ENCODE measurements at places on chromosomes 5 and 9.

DNA sequence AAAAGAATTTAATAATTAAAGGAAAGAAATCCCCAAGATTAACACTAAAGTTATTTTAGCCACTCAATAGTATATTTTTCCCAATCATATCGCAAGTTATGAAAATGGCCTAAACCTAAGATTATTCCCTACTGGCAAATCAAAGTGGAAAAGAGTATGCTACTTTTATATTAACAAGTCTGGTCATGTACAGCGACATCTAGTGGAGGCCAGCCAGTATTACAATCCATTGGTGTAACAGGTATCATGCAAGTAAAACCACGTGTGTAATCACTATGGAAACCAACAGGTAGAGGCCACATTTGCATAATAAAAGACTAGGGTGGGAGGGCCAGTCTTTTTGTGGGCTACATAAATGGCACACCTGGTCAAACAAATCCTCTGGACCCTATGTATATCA lies 976.4 kb upstream of the CDH9 start:
- no peak for DNase-seq

- no peak for DNase-seq
These were observed 18.3 kb downstream of the FBXW5 start for GRCh38 chr9:136926154-136926704.

- no peak for DNase-seq
These were observed 121.3 kb upstream of the CDH18 start for GRCh38 chr5:20109326-20109725.

DNA sequence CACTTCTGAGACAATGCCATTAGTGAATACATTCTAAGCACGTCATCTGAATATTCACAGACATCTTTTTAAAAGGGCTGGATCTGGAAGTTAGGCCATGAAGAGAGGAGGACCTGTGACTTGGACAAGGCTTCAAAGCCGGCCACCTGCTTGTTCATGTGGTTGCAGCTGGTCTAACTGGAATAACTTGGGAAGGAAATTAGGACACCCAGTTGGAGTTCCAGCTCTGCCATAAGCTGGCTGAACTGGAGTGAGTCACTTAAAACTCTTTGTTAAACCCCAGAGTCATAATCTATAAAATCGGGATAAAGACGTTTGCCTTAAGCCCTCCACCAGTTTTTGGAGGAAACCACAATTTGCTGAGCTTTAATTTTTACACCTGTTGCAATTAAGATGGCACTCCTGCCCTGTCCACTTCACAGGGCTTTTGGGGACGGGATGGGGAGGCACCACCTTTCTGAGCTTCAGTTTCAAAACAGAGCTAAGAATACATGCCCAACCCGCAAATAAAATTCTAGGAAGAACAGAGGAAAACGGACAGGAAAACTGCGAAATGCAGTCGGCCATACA lies 536 bp upstream of the STX17 start:
- no peak for DNase-seq

DNA sequence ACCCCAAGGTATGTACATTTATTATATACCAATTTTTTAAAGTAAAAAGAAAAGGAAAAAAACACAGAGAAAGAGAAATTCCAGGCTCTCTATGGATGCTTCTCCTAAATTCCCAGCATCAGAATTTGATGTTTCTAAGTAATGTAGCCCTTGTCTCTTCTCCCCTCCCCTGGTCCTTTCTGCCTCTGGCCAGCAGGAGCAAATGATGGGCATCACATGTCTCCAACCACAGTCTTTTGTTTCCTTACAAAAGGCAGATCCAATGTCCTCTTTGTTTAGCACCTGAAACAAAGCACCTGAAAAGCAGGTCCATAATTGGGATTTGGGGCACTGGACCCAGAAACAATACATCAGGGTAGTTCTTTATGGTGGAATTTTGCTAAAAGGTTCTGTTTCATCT lies 50.4 kb upstream of the APC start:
- DNase-seq, result no peak

DNA sequence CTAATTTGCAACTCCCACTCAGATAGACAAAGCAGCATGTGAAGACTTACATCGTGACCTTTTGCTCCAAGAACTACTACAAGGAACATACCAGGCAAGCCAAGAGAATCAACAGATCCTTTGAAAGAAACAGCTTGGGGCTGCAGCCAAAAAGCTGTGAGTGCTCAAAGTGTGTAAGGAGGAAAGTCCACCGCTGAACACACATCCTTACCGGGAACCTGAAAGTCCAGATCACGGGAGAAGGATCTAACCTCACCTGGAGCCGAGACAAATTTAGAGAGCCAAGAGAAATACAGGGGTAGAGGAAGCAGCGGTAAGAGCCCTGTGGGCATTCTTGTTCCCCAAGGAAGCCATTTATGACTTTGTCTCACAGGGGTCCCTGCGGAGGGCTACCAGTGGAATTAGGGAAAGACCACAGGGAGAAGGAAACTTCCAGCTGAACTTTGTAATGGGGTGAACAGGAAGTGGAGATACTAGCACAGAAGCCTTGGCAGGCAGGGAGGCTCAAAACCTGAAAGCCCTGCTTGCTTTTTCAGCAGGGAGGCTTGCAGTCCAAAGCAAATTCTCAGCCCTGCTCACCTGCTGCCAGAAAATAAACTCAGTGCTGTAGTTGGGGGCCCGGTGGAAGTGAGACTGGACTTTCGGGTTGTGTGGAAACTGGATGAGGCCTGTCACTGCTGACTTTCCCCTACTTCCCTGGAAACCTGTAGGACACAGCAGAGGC lies 350.2 kb downstream of the DTWD2 start:
- no peak for DNase-seq

DNA sequence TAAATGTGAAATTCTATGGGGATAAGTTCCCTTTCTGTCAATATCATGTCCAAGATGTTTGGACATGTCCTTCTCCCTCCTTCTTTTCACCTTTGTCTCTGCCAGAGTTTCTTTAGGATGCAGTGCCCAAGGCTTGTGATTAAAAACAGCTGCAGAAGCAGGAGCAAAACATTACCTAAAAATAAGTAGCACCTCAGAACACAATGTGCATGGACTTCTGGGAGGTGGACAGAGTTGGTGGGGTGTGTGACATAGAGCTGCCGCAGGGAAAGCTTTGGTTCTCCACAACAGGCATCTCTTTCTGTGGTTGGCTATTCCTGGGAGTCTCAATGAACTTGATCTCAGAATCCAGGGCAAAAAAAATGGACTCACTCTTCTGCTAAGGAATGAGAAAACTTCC lies 97.0 kb downstream of the SEC61B start:
- DNase-seq, result no peak

GRCh38 chr9:70100362-70100761 lies 56.7 kb downstream of the MAMDC2 start:
- no peak for DNase-seq

GRCh38 chr5:65796269-65796668 lies 74.3 kb downstream of the NLN start:
- DNase-seq, result no peak

DNA sequence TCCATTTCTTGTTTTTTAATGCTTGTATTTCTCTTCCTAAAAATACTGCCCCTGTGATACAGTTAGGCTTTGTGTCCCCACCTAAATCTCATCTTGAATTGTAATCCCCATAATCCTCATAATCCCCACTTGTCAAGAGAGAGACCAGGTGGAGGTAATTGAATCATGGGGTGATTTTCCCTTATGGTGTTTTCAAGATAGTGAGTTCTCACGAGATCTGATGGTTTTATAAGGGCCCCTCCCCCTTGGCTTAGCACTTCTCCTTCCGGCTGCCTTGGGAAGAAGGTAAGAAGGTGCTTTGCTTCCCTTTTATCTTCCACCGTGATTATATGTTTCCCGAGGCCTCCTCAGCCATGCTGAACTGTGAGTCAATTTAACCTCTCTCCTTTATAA lies 227.4 kb downstream of the MAN2A1 start:
- no peak for DNase-seq

DNA sequence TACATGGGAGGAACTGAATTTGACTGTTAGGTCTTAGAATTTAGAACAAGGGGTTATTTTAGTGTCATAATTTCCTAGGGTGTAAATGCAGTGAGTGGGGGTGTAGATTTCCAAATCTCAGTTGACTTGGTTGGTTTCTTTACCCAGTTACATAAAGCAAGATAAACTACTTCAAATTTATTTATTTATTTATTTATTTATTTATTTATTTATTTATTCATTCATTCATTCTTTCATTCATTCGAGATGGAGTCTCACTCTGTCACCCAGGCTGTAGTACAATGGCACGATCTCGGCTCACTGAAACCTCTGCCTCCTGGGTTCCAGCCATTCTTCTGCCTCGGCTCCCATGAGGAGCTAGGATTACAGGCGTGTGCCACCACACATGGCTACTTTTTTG lies 200.4 kb downstream of the SLF1 start:
- no peak for DNase-seq

DNA sequence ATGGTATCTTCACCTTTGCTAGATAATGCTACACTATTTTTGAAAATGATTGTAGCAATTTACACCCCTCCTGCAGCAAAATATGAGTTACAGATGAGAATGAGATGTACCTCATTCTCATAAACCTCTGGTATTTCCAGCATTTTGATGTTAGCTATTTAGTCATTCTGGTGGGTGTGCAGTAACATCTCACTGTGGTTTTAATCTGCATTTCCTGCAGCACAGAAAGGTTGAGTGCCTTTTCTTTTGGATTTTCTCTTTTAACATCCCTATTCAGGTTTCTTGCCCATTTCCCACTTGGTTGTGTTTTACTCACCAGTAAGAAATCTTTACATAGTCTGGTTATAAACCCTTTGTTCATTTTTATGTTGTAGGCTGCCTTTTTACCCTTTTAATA lies 206.2 kb downstream of the NR3C1 start:
- DNase-seq, result no peak

DNA sequence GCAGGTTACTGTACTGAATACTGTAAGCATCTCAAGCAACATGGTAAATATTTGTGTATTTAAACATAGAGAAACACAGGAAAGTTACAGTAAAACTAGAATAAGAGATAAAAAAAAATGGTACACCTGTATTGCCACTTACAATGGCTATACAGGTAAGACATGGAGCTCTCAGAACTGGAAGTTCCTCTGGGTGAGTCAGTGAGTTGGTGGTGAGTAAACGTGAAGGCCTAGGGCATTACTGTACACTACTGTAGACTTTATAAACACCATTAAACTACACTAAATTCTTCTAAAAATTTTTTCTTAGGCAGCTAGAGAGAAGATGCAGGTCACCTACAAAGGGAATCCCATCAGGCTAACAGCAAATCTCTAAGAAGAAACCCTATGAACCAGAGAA lies 872.9 kb downstream of the TAF11L14 start:
- no peak for DNase-seq

- DNase-seq, result no peak
These were observed 58.6 kb downstream of the LHFPL2 start for GRCh38 chr5:78589923-78590322.

DNA sequence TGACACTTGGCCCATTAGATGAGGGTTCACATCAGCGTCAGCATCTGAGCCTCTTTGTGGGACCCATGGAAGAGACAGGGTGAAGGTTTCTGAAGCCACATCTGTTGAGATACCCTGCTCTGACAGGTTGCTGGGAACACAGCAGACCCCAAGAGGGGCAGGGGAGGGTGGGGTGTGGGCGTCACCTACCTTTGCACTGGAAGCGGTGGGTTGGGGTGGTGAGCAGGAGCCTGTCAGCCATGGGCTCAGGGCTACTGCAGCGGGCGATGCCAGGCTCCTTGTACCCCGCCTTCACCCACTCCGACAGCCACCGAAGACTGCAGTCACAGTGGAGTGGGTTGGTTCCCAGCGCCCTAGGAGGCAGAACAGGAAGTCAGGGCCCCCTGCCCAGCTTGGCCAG lies 131.5 kb upstream of the PANK3 start:
- DNase-seq, result no peak

DNA sequence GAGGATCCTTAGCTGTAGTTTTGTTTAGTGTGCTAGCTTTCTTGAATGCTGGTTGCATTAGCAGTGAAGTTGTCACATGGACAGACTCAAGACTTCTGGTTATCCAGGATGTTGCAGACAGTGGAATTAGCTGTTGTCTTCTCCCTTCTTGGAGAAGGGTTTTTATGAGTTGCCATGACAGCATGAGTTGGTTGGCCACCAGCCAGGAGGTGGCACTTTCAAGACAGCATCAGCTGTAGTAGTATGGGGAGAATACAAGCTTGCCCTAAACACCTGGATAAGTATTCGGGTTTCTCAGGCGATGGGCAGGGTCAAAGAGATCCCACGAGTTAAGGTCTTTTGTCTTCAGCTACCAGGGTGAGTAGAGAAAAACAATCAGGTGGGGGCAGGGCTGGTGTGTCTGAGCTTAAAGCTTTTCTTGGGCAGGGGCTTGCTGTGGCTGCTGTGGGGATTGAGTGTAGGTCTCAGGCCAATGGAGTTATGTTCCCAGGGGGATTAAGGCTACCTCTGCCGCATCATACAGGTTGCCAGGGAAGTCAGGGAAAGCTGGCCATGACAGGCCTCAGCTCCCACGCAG lies 7.7 kb upstream of the C5orf47 start:
- no peak for DNase-seq

- DNase-seq, result no peak
These were observed 479.4 kb downstream of the DMAC1 start for GRCh38 chr9:7320139-7320538.

- no peak for DNase-seq
These were observed 76.8 kb downstream of the CAMSAP1 start for GRCh38 chr9:135830496-135830895.

DNA sequence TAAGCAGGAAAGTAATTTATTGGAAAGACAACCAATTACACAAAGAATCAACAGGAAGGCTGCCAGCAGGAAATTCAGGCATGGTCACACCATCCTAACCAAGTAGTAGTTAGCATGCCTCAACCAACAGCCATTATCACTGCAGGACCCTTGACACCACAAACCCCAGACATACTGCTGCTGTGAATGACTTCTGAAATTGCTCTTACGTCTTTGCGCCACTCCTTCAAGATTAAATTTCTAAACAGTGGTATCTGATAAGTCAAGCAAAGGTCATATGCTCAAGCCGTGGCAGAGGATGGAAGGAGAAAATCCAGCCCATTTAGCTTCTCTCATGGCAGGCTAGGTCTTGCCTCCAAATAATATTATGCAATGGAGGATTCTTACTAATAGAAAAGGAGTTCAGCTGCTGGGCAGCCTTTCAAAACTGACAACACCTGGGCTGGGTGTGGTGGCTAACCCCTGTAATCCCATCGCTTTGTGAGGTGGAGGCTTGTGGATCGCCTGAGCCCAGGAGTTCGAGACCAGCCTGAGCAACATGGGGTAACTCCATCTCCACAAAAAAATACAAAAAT lies 5.0 kb upstream of the PTGER4 start:
- DNase-seq, result no peak

GRCh38 chr9:117835798-117836197 lies 131.6 kb downstream of the TLR4 start:
- no peak for DNase-seq

GRCh38 chr5:143147902-143148301 lies 255.6 kb downstream of the NR3C1 start:
- DNase-seq, result no peak

DNA sequence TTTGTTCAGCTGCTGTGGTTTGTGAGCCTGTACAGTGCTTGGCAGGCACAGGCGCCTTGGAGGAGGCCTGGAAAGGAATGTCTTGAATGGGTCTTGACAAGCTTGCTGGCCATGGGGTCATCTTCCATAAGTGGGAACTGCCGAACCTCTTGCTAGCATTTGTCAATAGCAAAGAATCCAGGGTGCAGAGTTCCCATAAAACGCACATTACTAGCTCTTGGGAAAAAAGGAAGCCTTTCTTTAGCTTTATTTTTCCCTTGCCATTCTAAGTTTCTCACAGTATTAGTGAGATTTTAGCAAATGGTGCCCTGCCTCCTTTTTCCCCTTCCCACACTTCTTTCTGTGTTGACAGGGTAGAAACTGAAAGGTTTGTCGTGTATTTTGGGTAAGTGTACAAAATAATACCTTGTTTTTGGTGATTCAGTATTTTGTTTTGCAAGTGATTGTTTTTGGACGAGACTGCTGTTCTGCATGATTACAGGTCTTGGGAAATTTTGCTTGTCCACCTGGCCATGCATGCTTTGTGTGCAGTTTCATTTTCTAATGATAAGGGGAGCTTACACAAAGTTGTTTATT lies 82.0 kb downstream of the ADGRV1 start:
- no peak for DNase-seq

Measured in CD8-positive, alpha-beta T cell (primary cell).